ENCODE measurements at places on chromosomes 5 and 9.

DNA sequence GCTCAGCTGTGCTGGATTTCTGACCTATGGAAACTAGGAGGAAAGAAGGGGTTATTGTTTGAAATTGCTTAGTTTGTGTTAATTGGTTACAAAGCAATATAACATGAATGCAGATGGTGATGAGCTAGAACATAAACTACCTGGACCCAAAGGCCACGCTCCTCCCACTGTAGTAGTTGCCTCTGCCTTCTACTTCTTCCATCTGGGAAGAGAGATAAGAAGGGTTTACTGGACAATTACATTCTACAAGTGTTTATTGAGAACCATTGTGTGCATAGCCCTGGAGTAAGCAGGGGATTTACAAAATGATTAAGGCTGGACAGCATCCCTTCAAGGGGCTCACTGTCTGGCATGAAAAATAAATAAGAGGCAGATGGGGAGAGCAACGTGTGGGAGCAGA lies 355.3 kb upstream of the TRPC7 start:
- DNase-seq = no peak

DNA sequence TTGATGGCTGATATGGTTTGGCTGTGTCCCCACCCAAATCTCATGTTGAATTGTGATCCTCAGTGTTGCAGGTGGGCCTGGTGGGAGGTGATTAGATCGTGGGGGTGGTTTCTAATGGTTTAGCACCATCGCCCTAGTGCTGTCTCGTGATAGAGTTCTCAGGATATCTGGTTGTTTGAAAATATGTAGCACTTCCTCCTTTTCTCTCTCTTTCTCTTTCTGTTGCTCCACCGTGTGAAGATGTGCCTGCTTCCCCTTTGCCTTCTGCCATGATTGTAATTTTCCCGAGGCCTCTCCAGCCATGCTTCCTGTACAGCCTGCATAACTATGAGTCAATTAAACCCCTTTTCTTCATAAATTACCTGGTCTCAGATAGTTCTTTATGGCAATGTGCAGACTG lies 111.6 kb downstream of the SREK1 start:
- no peak for DNase-seq

- no peak for DNase-seq
Measured at GRCh38 chr9:19231904-19232822, 1.7 kb downstream of the DENND4C start.

DNA sequence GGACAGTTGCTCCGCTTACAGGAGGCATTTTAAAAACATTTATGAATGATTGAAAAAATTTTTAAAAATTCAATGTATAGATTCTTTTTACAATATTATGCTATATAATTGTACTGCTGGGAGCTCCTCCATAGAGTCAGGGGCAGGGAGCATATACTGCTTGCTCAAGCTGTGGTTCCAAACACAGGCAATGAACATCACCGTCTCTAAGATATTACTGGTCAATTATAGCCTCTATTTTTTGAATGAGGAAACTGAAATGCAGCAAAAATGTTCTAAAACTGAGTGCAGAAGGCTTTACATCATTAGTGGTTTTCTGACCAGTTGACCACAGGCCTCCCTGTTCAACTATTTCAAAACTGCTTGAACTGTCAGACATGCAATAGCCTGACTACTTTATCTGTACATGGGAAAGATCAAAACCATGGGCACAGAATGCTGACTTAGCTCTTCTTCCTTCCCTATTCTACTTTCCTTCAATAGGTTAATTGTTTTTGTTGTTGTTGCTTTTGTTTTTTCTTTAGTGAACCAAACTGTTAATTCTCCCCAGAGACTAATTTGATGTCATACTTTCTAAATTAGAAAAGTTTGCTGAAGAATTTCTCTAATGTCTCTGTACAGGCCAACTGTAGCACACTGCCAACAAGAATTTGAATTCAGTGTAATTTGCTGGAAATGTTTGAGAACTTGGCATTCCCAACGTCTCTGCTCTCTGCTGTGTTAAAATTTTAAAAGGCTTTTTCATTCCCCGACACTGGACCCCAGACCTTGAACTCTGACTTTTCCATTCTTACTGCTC lies 107.6 kb upstream of the MPDZ start:
- DNase-seq = no peak

- DNase-seq = no peak
Measured at GRCh38 chr9:134208310-134208841, 44.0 kb upstream of the RNU6ATAC start.

GRCh38 chr5:14408969-14409586 lies 172.5 kb upstream of the OTULINL start:
- DNase-seq = no peak

- no peak for DNase-seq
Measured at GRCh38 chr5:30030101-30030500, 1163.4 kb upstream of the CDH6 start.

DNA sequence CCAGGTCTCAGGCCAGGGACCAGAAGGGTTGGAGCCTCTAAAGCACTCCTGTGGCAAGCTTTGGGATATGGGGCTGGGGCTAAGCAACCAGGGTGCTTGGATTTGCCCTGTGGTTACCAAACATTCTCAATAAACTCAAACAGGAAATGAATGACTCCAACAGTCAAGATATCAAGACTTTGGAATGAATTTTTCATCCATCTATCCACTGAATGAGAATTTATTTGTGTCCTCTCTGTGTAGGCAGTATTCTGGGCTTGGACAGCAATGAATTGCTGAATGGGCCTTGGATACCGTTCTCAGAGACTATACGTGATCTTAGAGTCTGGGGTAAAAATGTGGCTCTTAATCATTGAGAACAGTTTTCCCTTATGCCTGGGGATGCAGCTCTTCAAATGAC lies 212.5 kb downstream of the DAB2IP start:
- no peak for DNase-seq
